ENCODE measurements at places on chromosomes 13 and 19. TPM values are rescaled to one million over a fixed set of nuclear protein-coding genes. Genes with fewer than 3 reads are reported as not detected.

CYP2A7 gene
- 7.4 TPM for total RNA-seq

KBTBD7 gene
- total RNA-seq = 10.1 TPM

- H3K36me3 ChIP-seq = no peaks in the 10 kb centered on the region
- H3K27ac ChIP-seq = no peak overlapping the region
- H3K4me3 ChIP-seq = no peak overlapping the region
- H3K4me1 ChIP-seq = peaks cover 3% of the 10 kb centered on the region
- no peak for DNase-seq
Observed at GRCh38 chr19:37986048-37986750, 79.2 kb downstream of the SIPA1L3 start.

- DNase-seq = no peak
- no peak overlapping the region for H3K27ac ChIP-seq
- H3K4me3 ChIP-seq = no peak overlapping the region
Observed at GRCh38 chr13:25192936-25193335, 20.8 kb upstream of the AMER2 start.

GRCh38 chr19:7426986-7427385, 61.8 kb downstream of the PEX11G start:
- DNase-seq = no peak
- no peaks in the 10 kb centered on the region for H3K4me1 ChIP-seq
- H3K36me3 ChIP-seq = no peaks in the 10 kb centered on the region
- H3K27me3 ChIP-seq = no peaks in the 10 kb centered on the region
- H3K4me3 ChIP-seq = no peak overlapping the region

GRCh38 chr13:41411522-41411921, 45.8 kb upstream of the RGCC start:
- DNase-seq = no peak
- no peak overlapping the region for H3K4me3 ChIP-seq
- H3K4me1 ChIP-seq = no peaks in the 10 kb centered on the region
- H3K27me3 ChIP-seq = no peaks in the 10 kb centered on the region
- H3K36me3 ChIP-seq = no peaks in the 10 kb centered on the region

DNA sequence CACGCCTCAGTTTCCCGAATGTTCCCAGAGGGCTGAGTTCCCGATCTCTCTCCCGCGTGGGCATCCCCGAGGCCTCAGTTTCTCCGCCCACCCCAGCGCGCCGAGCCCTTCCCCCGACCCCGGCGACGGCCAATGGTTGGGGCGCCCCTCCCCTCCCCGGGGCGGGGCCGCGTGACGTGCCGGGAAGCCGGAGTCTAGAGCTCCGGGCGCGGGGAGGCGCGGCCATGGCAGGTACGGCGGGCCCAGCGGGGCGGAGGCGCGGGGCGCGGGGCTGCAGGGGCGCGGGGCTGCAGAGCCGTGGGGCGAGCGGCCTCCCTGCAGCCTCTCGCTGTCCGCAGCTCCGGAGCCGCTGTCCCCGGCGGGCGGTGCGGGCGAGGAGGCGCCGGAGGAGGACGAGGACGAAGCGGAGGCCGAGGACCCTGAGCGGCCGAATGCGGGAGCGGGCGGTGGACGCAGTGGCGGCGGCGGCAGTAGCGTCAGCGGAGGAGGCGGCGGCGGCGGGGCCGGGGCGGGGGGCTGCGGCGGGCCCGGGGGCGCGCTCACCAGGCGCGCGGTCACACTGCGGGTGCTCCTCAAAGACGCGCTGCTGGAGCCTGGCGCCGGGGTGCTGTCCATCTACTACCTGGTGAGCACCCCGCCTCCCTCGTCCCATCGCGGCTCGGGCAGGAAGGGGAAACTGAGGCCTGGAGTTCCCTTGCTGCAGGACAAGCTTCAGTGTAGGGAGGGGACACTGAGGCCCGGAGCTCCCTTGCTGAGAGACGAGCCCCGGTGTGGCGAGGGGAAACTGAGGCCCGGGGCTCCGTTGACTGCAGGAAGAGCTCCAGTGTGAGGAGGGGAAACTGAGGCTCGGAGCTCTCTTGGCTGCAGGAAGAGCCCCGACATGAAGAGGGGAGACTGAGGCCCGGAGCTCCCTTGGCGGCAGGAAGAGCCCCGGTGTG, at the start of gene MPND:
TSS of gene MPND (plus strand) at position 193 of the 938 bp plus-strand sequence. CDS start at position 225, 32 bp downstream.
- peak within 1 kb of the TSS; percentile 69 for H3K4me3 ChIP-seq
- no peaks in the 10 kb centered on the region for H3K36me3 ChIP-seq
- peak; percentile 92 for DNase-seq
- peaks cover 57% of the 10 kb centered on the region for H3K4me1 ChIP-seq
- peak within 1 kb of the TSS; percentile 93 for H3K27ac ChIP-seq

Data from liver (tissue), 10 donors.